ENCODE measurements at places on chromosomes 4 and X.

DNA sequence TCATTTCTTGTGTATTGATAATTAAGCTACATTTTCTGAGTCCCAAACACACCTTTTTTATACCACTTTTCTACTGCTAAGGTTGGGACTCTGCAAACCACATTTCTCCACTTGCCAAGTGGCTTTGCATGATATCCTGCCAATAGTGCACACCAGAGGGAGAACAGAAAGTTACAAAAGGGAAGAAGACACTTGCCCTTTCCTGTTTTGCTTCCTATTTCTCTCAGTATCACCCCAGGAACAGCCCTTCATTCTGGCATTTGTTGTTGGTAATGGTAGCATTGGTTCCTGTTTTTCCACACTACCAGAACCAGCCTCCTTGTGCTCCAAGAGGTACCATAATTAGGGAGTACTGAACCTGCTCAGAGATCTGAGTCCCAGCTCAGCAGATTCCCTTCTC lies 87.1 kb downstream of the HDX start:
- no peak for DNase-seq

DNA sequence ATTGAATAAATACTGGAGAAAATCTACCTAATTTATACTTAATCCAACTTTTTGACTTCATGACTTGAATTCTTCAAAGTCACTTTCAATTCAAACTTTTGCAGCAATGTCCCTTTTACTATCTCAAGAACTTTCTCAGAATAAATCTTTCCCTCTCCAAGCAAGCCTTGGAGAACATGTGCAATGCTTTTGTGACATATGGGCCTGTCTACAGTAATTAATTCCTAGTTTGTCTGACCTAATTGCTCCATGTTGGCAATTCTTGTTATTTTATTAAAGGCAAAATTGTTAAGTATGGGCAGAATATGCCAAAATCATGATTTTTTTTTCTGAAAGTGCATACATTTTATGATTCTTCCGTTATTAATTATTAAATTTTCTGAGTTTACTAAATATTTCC lies 1115.3 kb downstream of the PDHA2 start:
- DNase-seq, result no peak

GRCh38 chr4:123259676-123260646 lies 136.6 kb upstream of the SPRY1 start:
- no peak for DNase-seq

GRCh38 chrX:621705-622503 lies 8.7 kb upstream of the SHOX start:
- no peak for DNase-seq

DNA sequence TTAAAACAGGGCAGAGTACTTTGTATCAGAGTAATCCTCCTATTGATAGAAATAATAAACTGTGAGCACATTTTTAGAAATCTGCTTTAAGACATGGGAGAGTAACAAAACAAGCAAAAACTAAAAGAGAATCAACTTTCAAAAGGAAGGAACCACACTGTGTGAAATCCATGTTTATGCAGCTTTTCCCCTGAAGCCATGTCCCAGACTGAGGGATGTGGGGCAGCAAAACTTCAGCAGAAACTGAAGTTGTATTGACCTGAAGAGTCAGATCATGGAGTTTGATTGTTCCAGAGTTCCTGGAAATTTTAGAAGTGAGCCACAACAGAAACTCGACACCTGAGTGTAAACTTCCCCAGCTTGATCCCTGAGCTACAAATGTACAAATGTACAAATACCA lies 53.2 kb downstream of the COMMD8 start:
- DNase-seq, result no peak

Measured in skeletal muscle cell (primary cell).